Left lung (tissue), 14 donors: ENCODE measurements at places on chromosomes 2 and 18.

DNA sequence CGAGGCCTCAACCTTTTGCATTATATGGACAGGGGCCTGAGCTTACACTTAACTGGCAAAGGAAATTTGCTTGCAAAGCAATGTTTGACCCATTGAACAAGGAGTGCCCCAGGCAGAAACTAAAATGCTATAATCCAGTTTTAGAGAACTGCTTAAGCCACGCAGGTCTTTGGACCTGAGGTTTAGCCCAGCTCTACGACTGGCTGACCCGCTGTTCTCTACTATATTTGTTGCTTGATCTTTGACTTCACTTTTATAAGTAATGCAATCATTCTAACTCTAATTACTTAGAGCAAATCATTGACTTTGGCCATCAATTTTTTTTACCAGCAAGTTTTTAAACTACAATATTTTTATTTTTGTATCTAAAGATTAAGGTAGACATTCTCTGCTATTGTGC lies 268.8 kb downstream of the MREG start:
- no peaks in the 10 kb centered on the region for H3K27me3 ChIP-seq
- peaks cover 21% of the 10 kb centered on the region for H3K4me1 ChIP-seq
- no peaks in the 10 kb centered on the region for H3K36me3 ChIP-seq
- no peak overlapping the region for H3K4me3 ChIP-seq

- peak; percentile 78 for DNase-seq
- H3K27me3 ChIP-seq: no peaks in the 10 kb centered on the region
- H3K36me3 ChIP-seq: peaks cover 18% of the 10 kb centered on the region
- no peak overlapping the region for H3K4me3 ChIP-seq
Measured at GRCh38 chr2:191696001-191696400, 18.1 kb downstream of the NABP1 start.

GRCh38 chr2:30655211-30655610 lies 152.0 kb downstream of the CAPN13 start:
- no peak for DNase-seq
- H3K27ac ChIP-seq: no peak overlapping the region
- no peaks in the 10 kb centered on the region for H3K4me1 ChIP-seq
- H3K4me3 ChIP-seq: no peak overlapping the region
- H3K36me3 ChIP-seq: no peaks in the 10 kb centered on the region

- no peak overlapping the region for H3K4me3 ChIP-seq
- no peaks in the 10 kb centered on the region for H3K27me3 ChIP-seq
Measured at GRCh38 chr2:26330114-26330549, 15.8 kb upstream of the SELENOI start.

DNA sequence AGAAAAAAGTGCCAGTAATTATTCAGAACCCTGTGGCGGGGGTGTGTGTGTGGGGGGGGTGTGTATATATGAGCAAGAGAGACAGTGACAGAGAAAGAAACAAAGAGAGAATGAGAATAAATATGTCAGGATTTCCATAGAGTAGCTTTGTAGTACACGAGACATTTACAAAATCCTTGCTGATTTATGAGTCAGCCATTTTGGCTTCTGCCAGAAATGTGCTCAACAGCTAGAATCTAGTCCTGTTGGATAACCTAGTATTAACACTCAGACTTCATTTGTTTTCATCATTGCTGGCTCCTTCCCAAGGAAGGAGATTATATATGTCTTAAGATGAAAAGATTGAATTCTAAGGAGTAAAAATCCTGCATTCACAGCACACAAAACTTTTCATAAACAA lies 140.5 kb upstream of the HNRNPA3 start:
- H3K36me3 ChIP-seq: no peaks in the 10 kb centered on the region
- no peak overlapping the region for H3K27ac ChIP-seq
- no peak for DNase-seq
- H3K27me3 ChIP-seq: no peaks in the 10 kb centered on the region
- no peak overlapping the region for H3K4me3 ChIP-seq
- no peaks in the 10 kb centered on the region for H3K4me1 ChIP-seq

- H3K36me3 ChIP-seq: no peaks in the 10 kb centered on the region
- H3K27me3 ChIP-seq: no peaks in the 10 kb centered on the region
- DNase-seq: no peak
Measured at GRCh38 chr2:239807568-239807967, 217.6 kb downstream of the NDUFA10 start.

DNA sequence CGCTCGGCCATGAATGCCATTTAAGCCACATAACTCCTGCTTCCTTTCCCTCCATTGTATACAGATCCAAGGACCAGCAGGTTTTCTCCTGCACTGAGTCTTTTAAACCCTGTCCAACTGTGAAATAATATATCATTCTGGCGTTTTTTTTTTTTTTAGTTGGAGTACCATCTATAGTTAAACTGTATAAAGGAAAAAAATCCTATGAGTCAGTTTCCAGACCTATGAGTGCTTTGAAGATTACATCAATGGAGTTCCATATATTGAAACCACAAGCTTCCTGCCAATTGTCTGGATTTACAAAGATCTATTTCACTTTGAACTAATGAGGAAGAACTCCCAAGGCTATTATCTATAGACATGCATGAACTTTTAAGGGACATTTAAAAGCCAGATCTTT lies 2.4 kb upstream of the MALT1 start:
- DNase-seq: no peak
- H3K27ac ChIP-seq: no peak overlapping the region
- H3K36me3 ChIP-seq: no peaks in the 10 kb centered on the region

DNA sequence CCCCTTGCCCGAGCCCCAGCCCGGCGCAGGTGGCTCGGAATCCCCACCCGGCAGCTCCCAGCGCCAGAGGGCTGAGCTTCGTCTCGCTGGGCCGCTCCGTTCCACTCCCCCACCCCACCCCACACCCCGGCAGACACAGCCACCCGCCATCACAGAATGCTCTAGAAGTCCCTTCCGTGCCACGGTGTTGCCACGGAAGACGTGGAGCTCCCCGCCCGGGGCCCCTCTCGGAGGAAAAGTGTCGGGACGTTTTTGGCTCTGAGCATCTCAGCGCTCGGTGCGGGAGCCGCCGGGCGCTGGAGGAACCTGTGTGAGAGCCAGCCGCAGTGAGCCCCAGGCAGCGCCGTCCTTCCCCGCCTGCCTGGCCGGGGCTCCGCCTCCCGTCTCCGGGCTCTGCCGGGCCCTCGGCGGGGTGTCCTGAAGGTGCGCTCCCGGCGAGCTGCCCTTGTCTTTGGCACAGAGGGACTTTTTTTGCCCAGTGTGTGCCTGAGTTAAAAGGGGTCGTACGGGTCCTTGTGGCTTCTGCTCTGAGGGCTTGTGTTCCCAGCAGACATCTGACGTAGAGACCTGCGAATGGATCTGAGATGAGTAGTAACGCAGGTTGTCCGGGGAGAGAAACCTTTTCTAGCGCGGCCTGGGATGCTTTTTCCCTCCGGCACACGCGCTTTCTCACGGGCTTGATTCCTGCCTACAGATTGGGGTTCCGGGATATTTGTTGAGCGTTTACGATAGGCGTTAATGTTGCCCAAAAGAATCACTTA lies 1.8 kb downstream of the ZCCHC2 start:
- H3K36me3 ChIP-seq: no peaks in the 10 kb centered on the region
- H3K4me3 ChIP-seq: peak overlapping the region; percentile 85
- peaks cover 53% of the 10 kb centered on the region for H3K4me1 ChIP-seq
- H3K27ac ChIP-seq: peak overlapping the region; percentile 97

DNA sequence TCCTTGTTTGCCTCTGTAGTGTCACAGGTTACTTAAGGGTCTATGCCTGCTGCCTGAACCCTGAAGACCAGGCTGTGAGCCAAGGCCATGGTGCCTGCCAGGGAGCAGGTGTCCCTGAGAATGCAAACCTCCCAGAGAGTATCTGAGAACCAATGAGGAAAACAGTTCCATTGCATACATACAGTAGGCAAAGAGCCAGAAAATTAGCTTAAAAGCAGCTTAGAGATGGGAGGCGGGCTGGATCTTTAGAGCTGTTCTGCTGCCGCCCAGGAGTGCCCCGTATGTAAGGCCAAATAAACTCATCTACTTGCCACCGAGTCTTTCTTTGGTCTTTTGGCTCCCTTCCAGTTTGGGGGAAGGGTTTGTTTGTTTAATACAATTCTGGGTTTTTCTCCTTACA lies 327.9 kb downstream of the CLIP4 start:
- no peak for DNase-seq
- H3K27me3 ChIP-seq: no peaks in the 10 kb centered on the region
- H3K36me3 ChIP-seq: no peaks in the 10 kb centered on the region
- no peaks in the 10 kb centered on the region for H3K4me1 ChIP-seq
- no peak overlapping the region for H3K27ac ChIP-seq

- no peak for DNase-seq
- H3K4me3 ChIP-seq: peak overlapping the region; percentile 82
- peaks cover 7% of the 10 kb centered on the region for H3K4me1 ChIP-seq
- H3K27ac ChIP-seq: peak overlapping the region; percentile 73
Measured at GRCh38 chr18:57802213-57803102, 657 bp downstream of the ATP8B1 start.

- no peaks in the 10 kb centered on the region for H3K36me3 ChIP-seq
- H3K27me3 ChIP-seq: no peaks in the 10 kb centered on the region
- no peak overlapping the region for H3K27ac ChIP-seq
Measured at GRCh38 chr18:74069178-74070050, 78.2 kb downstream of the FBXO15 start.

- no peaks in the 10 kb centered on the region for H3K27me3 ChIP-seq
- no peak overlapping the region for H3K4me3 ChIP-seq
- H3K4me1 ChIP-seq: peaks cover 24% of the 10 kb centered on the region
- no peak for DNase-seq
- no peaks in the 10 kb centered on the region for H3K36me3 ChIP-seq
- H3K27ac ChIP-seq: no peak overlapping the region
Measured at GRCh38 chr2:189608795-189609422, 28.3 kb upstream of the SLC40A1 start.

DNA sequence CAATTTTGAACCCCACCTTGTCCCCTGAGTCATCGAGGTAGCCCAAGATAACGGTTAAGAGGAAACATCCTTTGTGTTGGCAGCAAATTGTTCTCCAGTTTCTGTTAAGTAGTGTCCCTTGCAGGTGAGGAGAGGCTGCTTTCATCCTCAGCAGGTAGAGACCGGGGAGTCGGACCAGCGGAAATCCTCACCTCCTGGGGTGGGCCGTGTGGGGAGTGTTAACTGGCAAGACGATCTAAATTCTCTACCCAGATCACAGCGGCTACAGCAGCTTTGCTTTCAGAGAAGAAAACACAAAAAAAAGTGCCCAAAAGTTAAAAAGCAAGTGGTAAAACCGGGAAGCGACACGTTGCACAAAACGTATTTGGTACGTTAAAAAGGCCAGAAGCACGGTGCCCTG lies 63.2 kb downstream of the ADI1 start:
- no peaks in the 10 kb centered on the region for H3K27me3 ChIP-seq
- no peak overlapping the region for H3K4me3 ChIP-seq
- peaks cover 68% of the 10 kb centered on the region for H3K36me3 ChIP-seq

DNA sequence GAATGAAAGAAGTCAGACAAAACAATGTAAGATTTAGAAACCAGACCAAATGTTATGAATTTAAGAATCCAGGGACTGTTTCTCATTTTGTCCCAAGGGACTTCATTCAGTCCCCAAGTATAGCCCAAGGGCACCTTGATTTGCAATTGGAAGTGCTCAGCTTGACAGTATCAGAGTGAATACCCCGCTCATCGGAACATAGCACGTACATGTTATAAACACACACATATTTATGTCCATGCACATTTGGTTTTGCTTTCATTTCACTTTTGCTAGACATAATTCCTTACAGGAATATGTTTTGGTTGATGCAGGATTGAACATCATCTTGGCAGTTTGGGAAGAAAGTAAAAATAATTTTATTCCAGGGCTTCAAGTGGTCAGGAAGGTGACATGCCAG lies 100.2 kb downstream of the PID1 start:
- no peak overlapping the region for H3K27ac ChIP-seq
- peaks cover 3% of the 10 kb centered on the region for H3K4me1 ChIP-seq
- DNase-seq: peak; percentile 24

DNA sequence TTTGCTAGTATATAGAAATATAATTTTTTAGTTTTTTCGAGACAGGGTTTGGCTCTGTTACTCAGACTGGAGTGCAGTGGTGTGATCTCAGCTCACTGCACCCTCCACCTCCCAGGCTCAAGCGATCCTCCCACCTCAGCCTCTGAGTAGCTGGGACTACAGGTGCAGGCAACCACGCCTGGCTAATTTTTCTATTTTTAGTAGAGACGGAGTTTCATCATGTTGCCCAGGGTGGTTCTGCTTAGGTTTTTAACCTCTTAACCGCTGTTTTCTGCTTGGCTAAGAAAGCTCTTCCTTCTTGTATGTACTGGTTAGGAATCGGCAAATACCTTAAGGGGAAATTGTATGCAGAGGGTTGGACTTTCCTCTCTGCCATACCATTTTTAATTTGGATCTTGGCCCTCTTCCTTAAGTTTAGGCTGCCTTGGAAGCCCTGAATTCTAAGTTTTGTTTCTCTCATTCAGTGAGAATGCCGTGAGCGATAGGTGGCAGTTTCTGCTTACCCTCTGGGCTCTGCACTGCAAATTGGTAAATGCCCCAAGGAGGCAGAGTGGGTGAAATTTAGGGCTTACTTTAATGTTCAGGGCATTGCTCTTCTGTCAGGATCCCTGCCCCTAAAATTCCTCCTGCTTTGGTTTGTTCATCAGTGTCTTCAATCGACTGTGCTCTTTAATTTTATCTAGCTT lies 32.3 kb downstream of the EML6 start:
- DNase-seq: no peak
- H3K4me1 ChIP-seq: no peaks in the 10 kb centered on the region
- H3K27ac ChIP-seq: no peak overlapping the region
- H3K27me3 ChIP-seq: no peaks in the 10 kb centered on the region

GRCh38 chr2:21793461-21793860 lies 669.7 kb downstream of the TDRD15 start:
- peak; percentile 6 for DNase-seq
- no peak overlapping the region for H3K27ac ChIP-seq
- no peak overlapping the region for H3K4me3 ChIP-seq

- no peak overlapping the region for H3K4me3 ChIP-seq
- no peaks in the 10 kb centered on the region for H3K4me1 ChIP-seq
- DNase-seq: no peak
- no peaks in the 10 kb centered on the region for H3K27me3 ChIP-seq
Measured at GRCh38 chr18:8856769-8857393, 151.5 kb downstream of the MTCL1 start.

- peak overlapping the region; percentile 64 for H3K4me3 ChIP-seq
- peak overlapping the region; percentile 93 for H3K27ac ChIP-seq
- peak; percentile 80 for DNase-seq
- peaks cover 34% of the 10 kb centered on the region for H3K4me1 ChIP-seq
- no peaks in the 10 kb centered on the region for H3K36me3 ChIP-seq
Measured at GRCh38 chr2:183037553-183038340, 510 bp downstream of the NCKAP1 start.

DNA sequence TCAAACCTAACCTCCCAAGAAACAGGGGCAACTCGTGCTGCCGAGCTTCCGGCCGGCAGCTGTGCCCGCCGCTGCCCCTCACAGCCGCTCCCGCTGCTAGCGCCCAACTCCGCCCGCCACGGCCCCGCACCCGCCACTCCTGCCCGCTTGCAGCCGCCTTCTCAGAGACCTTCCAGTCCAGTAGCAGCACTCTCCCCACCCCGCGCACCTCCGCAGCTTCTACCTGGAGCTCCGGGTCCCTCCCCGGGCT lies 722 bp upstream of the C2orf15 start:
- peaks cover 18% of the 10 kb centered on the region for H3K4me1 ChIP-seq
- peak overlapping the region; percentile 73 for H3K27ac ChIP-seq
- DNase-seq: no peak
- H3K36me3 ChIP-seq: no peaks in the 10 kb centered on the region
- H3K27me3 ChIP-seq: no peaks in the 10 kb centered on the region

- H3K4me1 ChIP-seq: no peaks in the 10 kb centered on the region
- DNase-seq: no peak
- H3K27ac ChIP-seq: no peak overlapping the region
- no peaks in the 10 kb centered on the region for H3K36me3 ChIP-seq
- H3K27me3 ChIP-seq: no peaks in the 10 kb centered on the region
Measured at GRCh38 chr2:32755666-32756065, 127.8 kb downstream of the TTC27 start.

- no peaks in the 10 kb centered on the region for H3K27me3 ChIP-seq
- no peaks in the 10 kb centered on the region for H3K4me1 ChIP-seq
- H3K27ac ChIP-seq: no peak overlapping the region
Measured at GRCh38 chr2:108262036-108262435, 22.3 kb downstream of the SULT1C3 start.
